ENCODE measurements at places on chromosomes 5 and 9. TPM values are rescaled to one million over a fixed set of nuclear protein-coding genes. Genes with fewer than 3 reads are reported as not detected.

Gene MYO10
- total RNA-seq: not detected

- no peak for DNase-seq
Measured at GRCh38 chr9:126470241-126470993, 143.3 kb upstream of the LMX1B start.

DNA sequence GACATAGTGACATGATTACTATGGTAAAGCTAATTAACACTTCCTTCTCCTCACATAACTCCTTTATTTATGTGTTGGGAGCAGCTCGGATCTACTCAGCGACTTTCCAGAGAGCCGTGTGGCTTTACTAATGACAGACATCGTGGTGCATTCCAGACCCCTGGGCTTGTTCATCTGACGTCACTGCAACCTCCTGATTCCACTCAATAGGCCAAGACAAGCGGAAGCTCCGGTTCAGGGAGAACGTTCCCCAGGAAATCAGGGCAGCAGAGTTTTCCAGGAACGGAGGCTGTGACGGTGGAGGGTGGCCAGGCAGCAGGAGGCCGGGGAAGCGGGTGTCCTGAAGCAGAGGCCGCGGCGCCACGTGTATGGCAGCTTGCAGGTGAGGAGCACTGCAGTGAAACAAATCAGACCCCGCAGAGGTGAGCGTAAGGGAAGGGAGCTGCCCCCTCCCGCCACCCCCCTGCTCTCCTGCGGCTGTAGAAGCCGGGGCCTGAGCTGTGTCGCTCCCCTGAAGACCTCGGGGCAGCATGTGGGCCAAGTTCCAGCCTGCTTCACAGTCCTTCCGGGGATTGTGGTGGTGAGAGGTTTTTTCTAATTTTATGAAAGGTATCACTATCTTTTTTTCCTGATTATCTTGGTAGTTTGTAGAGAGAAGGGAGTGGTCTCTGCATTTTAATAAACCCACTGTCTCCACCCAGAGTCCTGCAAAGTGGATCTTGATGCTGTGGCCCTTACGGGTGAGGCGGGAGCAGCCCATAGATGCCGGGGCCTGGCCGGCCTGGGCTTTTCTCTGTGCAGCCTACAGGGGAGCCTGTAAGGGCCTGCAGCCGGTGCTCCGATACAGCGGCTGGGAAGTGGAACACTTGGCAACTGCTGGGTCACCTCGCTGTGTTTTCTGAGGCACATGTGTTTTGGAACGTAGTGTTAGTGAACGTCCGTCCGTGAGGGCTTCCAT is 220.4 kb upstream of the IRX4 start:
- no peak for DNase-seq

DNA sequence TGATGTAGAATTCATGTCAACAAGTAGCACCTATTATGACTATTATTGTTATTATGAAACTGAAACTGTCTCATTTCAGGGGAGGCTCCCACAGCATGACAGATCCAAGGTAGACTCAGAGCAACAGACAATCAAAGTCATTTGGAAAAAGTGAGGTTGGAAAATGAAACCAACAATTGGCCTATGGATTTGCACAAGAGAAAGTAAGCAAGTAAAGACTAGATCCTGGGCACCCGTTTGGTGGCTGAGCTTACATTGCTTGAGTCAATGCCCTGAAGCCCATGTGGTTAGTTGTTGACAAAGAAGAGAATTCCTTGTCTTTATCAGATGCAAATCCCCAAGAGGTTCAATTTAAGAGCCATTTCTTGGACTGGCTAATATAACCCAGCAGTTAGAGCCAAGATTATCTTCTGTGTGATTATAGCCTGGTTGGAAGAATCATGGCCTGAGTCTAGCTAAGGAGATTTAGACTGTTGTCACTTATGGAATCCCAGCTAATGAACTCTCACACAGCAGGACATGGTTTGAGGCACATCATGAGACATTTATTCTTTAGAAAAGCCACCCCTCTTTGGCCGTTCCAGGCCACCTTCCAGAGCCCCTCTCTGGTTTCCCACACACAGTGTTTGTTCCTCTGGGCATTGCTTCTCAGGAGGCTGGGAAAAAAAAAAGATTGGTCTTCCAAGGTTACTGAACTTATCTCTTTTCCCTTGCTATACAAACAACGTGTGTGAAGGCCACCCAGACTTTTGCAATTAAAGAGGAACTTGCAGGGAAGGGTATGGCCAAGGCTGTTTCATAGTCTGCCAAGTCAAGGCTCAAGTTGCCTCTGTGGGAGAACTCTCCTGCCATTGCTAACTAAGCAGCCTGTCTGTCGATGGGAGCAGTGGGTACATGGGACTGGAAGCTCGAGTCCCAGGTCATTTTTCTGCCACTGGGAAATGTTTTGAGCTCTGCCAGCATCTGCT is 399.5 kb downstream of the ENC1 start:
- no peak for DNase-seq

Gene OR2V1
- not detected for total RNA-seq
